ENCODE measurements at places on chromosomes 2 and 18. TPM values are rescaled to one million over a fixed set of nuclear protein-coding genes. Genes with fewer than 3 reads are reported as not detected.

DNA sequence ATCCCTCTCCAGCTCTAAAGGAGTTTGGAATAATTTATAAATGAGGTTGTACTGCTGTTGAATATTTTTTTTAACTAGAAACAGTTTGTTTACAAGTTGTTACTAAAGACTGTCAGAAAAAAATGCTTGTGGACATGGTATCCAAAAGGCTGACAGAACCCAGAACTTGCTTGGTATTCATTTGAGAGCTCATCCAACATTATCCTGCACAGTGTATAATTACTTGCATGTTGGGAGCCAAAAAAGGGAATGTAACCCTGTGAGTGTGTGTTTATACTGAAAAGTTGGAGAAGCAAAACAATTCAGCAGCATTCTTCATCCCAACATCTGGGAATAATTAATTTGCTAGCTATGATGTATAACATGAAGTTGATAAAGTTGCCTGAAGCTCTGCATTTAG is 42.1 kb upstream of the EHBP1 start:
- H3K4me3 ChIP-seq: no peak overlapping the region
- H3K27me3 ChIP-seq: no peaks in the 10 kb centered on the region
- no peak overlapping the region for H3K27ac ChIP-seq

GRCh38 chr2:231167745-231168459 is 30.5 kb upstream of the ARMC9 start:
- no peak overlapping the region for H3K27ac ChIP-seq
- H3K4me3 ChIP-seq: no peak overlapping the region
- H3K27me3 ChIP-seq: no peaks in the 10 kb centered on the region
- H3K36me3 ChIP-seq: peaks cover 50% of the 10 kb centered on the region
- no peaks in the 10 kb centered on the region for H3K4me1 ChIP-seq

DNA sequence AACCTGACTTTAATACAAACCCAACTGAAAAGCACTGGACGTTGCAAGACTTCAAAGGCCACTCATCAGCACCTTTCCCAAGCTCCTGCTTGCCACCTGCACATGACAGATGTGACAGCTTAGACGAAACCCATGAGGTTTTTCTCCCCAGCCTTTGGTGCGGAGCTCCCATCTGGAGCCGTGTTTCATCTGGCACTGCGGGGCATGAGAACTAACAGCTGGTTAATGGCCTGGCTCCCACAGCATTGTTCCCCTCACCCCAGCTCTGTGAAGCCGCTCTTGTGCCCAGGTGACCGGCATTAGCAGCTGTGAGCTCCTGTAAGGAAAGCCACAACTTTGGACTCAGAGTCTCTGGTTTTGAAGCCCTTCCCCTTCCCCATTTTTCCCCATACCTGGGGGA is 50.9 kb downstream of the GALR1 start:
- H3K27ac ChIP-seq: no peak overlapping the region
- no peaks in the 10 kb centered on the region for H3K36me3 ChIP-seq
- DNase-seq: no peak

DNA sequence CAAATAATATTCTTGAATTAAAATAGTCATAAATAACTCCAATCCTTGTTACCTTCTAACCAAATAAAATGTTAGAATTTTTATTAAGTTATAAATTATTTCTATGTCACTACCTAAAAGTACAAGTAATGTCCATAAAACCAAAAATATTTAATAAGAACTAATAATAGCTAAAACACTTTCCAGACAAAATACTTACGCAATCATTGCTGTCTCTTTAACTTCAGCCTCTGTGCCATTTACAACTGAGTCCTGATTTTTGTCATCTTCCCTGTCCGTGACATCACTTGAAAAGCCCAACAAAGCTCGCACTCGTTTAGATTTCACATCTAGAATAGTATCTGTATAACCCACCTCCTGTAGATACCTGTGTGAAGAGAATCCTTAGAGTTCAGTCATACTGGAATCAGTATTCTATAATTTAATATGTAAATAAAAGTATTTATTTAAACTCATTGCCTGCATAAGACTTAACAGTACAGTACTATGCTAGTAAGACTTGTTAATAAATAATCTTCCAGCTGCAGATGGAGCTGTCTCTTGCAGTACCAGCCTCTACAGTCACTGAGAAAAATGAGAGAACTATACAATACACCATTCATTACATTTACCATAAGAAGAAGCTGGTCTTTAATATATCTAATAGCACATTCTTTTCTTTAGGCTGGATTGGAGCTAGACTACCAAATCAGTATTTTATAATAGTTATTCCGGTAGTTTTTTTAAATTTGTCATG is 63.8 kb downstream of the STRN start:
- peaks cover 3% of the 10 kb centered on the region for H3K36me3 ChIP-seq
- no peak for DNase-seq
- no peak overlapping the region for H3K4me3 ChIP-seq
- H3K27me3 ChIP-seq: no peaks in the 10 kb centered on the region

DNA sequence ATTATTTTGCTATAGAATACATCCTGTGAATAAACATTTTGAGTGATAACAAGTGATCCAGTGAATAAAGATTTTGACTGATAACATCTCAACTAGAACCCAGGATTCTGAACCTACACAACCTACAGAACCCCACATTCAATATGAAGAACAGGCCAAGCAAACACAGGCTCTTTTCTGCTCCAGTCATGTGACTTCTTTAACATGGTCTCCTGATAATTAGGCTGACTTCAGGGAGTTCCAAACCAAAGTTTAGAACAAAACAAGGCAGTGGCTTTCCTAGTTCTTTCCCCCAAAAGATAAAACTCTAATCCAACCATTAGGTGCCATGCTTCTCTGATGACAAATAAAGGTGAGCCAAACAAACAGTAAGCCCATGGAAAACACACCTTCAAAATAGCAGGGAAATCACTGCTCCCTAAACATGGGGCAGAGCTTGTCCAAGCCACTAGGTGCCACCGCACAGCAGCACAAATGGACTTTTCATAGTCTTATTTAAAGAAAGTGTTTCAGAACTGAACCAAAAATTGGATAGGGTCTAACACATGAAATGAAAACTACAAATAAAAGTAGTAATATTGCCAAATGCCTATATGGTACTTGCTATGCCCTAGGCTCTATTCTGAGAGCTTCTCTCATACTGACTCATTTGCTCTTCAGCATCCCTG is 95.3 kb downstream of the EVA1A start:
- DNase-seq: no peak
- H3K36me3 ChIP-seq: no peaks in the 10 kb centered on the region

- no peaks in the 10 kb centered on the region for H3K36me3 ChIP-seq
- no peak for DNase-seq
- no peaks in the 10 kb centered on the region for H3K4me1 ChIP-seq
- H3K4me3 ChIP-seq: no peak overlapping the region
- H3K27me3 ChIP-seq: no peaks in the 10 kb centered on the region
Observed at GRCh38 chr18:8776013-8776943, 70.9 kb downstream of the MTCL1 start.

DNA sequence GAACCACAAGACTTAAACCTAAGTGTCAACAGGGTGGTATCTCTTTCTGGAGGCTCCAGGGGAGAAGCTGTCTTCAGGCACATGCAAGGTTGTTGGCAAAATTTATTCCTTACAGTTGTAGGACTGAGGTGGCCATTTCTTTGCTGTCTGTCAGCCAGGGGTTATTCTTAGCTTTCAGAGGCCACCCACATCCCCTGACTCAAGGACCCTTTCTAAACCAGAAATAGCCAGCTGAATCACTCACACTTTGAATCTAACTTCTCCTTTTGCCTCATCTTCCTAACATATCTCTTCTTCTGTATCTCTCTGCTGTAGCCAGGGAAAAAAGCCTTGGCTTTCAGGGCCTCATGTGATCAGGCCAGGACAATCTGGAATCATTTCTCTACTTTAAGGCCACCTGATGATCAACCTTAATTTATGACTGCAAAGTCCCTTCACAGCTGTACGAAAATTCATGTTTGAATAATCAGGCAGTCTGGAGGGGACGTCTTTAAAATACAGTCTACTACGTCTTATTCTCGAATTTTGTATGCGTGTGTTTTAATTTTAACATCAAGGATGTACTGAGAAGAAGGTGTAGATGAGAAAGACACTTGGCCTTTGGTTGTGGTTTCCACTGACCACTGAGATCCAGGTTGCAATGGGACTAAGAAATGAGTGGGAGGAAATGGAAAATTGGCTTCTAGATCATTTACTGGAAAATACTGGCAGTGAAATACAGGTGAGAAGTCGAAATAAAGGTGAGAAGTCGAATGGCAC is 90.4 kb downstream of the DOCK10 start:
- peaks cover 88% of the 10 kb centered on the region for H3K4me1 ChIP-seq
- DNase-seq: no peak
- no peaks in the 10 kb centered on the region for H3K36me3 ChIP-seq
- no peaks in the 10 kb centered on the region for H3K27me3 ChIP-seq
- no peak overlapping the region for H3K27ac ChIP-seq

DNA sequence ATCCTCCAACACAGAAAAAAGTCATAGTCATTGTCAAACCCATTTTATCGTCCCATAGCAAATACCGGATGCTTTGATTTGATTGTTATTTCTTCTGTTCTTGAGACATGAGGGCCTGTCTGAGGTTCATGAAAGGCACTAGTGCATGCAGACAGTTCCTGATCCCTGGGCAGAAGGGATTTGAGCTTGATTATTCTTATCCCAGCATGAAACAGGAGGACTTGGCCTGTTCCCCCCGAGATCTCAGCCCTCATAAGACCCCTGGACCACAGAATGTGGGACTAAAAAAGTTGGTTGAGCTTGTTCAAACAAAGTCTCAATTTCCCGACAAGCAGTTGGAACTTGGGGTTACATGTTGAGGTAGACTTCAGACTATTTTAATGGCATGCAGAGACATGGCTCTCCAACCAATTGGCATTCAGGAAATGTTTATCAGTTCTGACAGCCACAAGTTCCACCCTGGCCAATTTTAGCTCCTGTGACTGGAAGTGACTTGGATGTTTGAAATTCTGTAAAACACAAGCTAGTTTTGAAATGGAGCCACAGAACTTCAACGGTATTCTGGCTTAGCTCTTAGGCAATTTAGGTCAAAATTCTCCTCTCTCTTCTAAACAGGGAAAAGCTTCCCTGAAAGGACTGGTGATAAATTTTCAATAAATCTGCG is 366.9 kb upstream of the SLC14A2 start:
- no peaks in the 10 kb centered on the region for H3K36me3 ChIP-seq
- no peak overlapping the region for H3K27ac ChIP-seq
- H3K4me3 ChIP-seq: no peak overlapping the region
- no peaks in the 10 kb centered on the region for H3K27me3 ChIP-seq
- no peak for DNase-seq

DNA sequence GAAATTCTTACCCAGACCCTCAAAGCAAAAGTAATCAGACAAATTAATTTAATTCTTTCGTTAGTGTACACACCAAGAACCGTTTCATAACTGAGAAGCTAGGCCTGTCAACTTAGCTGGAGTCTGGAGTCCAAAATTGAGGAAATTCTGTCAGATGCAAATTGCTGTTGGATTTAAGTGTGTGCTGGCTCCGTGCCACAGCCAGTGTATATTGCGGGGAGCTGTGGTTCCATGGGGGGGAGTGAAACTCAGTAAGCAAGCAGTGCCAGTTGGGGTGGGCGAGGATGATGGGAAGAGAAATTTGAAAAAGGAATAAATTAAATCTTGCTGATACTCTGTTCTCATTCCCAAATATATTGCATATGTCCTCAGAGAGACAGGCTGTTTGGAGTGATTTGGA is 4.0 kb downstream of the ARPC2 start:
- peaks cover 81% of the 10 kb centered on the region for H3K4me1 ChIP-seq
- no peaks in the 10 kb centered on the region for H3K27me3 ChIP-seq
- H3K27ac ChIP-seq: peak overlapping the region; percentile 93
- peaks cover 24% of the 10 kb centered on the region for H3K36me3 ChIP-seq
- H3K4me3 ChIP-seq: peak overlapping the region; percentile 85

DNA sequence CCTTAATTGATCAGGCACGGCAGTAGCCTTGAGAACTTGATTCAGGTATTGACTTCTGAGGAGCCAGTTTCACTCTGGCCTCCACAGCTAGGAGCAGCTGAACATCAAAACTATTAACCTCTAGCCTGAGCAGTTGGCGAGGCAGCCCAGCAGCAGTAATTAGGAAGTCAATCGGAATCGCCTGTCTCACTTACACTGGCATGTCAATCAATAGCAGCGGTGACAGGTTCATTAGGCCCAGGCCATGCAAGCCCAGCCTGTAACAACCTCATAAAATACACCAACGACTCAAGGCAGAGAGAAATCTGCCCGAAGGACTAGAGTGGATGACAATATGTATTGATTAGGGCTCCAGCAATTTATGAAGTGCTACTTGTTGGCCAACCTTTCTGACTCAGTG is 255.4 kb upstream of the SKOR2 start:
- DNase-seq: no peak
- H3K36me3 ChIP-seq: no peaks in the 10 kb centered on the region
- no peaks in the 10 kb centered on the region for H3K27me3 ChIP-seq
- no peak overlapping the region for H3K4me3 ChIP-seq
- H3K27ac ChIP-seq: no peak overlapping the region

DNA sequence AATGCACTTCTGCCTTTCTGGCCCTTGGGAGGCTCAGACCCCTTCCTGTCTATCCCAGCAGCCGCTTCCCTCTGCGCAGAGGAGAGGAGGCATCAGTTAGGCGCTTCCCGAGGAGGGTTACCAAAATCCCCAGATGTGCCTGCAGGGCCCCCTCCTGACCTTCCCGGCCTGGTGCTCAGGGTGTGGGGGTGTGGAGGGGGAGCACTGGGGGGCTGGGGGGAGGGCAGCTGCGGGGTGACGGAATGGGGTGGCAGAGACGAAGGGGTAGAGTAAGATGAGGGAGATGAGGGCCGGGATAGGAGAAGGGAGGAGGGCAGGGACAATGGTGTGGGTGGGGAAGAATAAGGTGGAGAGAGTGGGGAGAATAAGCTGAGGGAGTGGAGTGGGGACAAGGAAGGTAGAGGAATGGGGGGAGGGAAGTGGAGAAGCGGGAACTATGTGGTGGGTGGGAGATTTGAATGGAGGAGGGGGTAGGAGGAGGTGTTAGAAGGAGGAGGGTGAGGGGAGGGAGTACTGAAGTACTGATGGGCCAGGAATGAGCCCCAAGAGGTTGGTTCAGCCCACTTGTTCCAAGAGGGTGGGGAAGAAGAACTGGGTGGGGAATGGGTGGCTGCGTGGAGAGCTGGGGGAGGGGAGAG is 6.5 kb upstream of the ZAP70 start:
- DNase-seq: no peak
- H3K4me3 ChIP-seq: no peak overlapping the region
- peaks cover 23% of the 10 kb centered on the region for H3K4me1 ChIP-seq
- H3K27me3 ChIP-seq: no peaks in the 10 kb centered on the region
- no peaks in the 10 kb centered on the region for H3K36me3 ChIP-seq

- H3K4me1 ChIP-seq: no peaks in the 10 kb centered on the region
- no peak overlapping the region for H3K4me3 ChIP-seq
- no peaks in the 10 kb centered on the region for H3K27me3 ChIP-seq
- no peaks in the 10 kb centered on the region for H3K36me3 ChIP-seq
- no peak for DNase-seq
- H3K27ac ChIP-seq: no peak overlapping the region
Observed at GRCh38 chr2:130318906-130319305, 23.8 kb upstream of the IMP4 start.

GRCh38 chr18:39168723-39169122 is 1603.1 kb upstream of the CELF4 start:
- no peaks in the 10 kb centered on the region for H3K36me3 ChIP-seq
- no peaks in the 10 kb centered on the region for H3K4me1 ChIP-seq
- no peak for DNase-seq
- no peak overlapping the region for H3K27ac ChIP-seq

- no peak overlapping the region for H3K4me3 ChIP-seq
- H3K4me1 ChIP-seq: no peaks in the 10 kb centered on the region
- H3K27me3 ChIP-seq: no peaks in the 10 kb centered on the region
- no peak for DNase-seq
Observed at GRCh38 chr2:205464681-205465080, 217.6 kb upstream of the NRP2 start.

The CCDC102B gene
- 4.4 TPM for total RNA-seq

The CAPG gene
- 25.6 TPM for total RNA-seq

The UGT1A6 gene
- total RNA-seq: not detected

The CCDC74B gene
- 0.30 TPM for total RNA-seq

The PCARE gene
- total RNA-seq: not detected

The PLEKHA3 gene
- total RNA-seq: 30.1 TPM

Measured in CD4-positive, alpha-beta memory T cell (primary cell).